ENCODE measurements at places on chromosomes 13 and 19. TPM values are rescaled to one million over a fixed set of nuclear protein-coding genes. Genes with fewer than 3 reads are reported as not detected.
A peak's percentile ranks its signal among the peaks of the same experiment; 100 is the strongest.

DNA sequence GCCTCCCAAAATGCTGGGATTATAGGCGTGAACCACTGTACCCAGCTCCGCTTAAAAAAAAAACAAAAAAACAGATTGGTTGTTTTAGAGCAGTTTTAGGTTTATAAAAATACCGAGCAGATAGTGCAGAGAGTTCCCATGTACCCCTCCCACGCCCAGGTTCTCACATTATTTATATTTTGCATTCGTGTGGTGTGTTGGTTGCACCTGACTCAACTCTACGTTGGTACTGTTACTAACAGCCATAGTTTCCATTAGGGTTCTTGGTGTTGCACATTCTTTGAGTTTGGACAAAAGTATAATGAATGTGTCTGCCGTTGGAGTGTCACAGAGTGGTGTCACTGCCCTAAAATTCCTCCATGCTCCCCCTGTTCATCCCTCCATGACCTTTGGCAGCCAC lies 29.1 kb downstream of the MYO9B start:
- no peak overlapping the region for H3K4me3 ChIP-seq
- H3K4me1 ChIP-seq, result no peaks in the 10 kb centered on the region
- no peaks in the 10 kb centered on the region for H3K27me3 ChIP-seq
- no peak overlapping the region for H3K27ac ChIP-seq
- H3K36me3 ChIP-seq, result peaks cover 6% of the 10 kb centered on the region

- no peak overlapping the region for H3K4me3 ChIP-seq
- no peaks in the 10 kb centered on the region for H3K4me1 ChIP-seq
- H3K27ac ChIP-seq, result no peak overlapping the region
- DNase-seq, result no peak
- no peaks in the 10 kb centered on the region for H3K36me3 ChIP-seq
These were observed 201.0 kb upstream of the RXFP2 start for GRCh38 chr13:31538067-31539042.

DNA sequence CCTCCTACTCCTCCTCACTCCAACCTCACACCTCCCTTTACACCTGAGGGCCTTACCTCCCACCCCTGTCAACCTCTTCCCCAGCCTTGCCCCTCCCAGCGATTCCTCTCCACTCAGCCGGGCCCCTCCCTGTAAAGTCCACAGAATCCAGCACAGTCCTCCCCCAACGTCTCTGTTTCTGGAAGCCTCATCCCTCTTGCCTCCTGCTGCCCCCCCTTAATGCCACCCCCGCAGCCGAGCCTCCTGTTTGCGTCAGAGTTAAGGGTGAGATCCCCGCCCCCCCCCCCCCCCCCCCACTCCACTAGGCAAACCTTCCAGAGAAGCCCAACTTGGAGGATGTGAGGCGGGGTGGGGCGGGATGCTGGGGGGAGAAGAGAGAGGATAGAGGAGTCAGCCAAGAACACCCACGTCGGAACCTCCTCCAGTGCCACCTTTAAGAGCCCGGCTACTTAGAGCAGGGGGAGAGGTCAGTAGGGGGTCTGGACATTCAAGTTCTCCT lies 2.1 kb downstream of the UNC13A start:
- H3K27me3 ChIP-seq, result no peaks in the 10 kb centered on the region
- peak overlapping the region; percentile 97 for H3K4me3 ChIP-seq
- H3K4me1 ChIP-seq, result peaks cover 15% of the 10 kb centered on the region
- DNase-seq, result no peak

DNA sequence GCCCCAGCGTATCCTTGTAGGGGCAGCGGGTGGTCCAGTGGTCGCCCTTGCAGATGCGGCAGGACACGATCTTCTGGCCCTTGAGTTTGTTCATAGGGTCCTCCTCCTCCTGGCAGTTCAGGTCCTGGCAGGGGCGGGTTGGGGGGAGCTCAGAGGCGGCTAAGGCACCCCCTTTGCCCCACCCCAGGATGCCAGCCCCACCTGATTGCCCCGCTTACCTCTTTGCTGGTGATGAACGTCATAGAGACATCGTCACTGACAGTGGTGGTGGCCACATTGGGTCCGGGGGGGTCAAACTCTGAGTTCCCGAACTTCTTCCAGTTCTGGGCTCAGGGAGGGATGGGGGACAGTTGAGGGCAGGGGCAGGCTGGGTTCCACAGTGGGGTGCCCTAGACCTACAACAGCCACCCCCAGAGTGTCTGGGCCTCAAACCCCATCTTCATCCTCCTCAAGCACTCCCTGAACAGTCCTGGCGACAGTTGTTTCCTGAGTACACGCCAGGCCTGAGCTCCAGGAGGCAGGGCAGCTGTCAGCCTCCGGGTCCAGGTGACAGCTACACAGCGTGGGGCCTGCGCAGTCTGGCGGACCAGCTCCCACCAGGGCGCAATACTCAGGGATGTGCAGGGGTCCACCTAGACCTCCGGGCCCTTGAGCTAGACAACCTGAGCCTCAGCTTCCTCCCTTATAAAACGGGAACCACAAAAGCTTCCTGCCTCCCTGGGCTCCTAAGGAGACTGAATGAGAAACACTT lies 2.7 kb downstream of the EIF3G start:
- H3K4me1 ChIP-seq, result peaks cover 3% of the 10 kb centered on the region
- no peaks in the 10 kb centered on the region for H3K27me3 ChIP-seq
- DNase-seq, result no peak
- no peak overlapping the region for H3K27ac ChIP-seq

DNA sequence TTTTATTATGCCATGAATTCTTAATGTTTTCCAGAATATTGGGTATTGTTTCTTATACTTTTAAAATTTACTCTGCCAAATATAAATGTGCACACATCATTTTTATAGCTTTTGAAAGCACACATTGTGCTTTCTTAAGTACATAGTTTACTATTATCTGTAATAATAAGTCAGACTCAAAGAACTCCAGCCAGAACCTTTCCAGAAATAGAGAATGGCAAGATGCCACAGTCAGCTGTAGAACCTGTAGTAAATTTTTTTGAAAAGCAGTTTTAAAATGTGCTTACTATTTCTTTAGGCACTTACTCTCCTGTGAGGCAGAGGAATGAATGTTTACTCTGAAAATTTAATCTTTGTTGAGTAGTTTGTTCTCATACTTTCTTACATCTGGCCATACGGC lies 1287.1 kb downstream of the PCDH9 start:
- H3K4me3 ChIP-seq, result no peak overlapping the region
- no peaks in the 10 kb centered on the region for H3K36me3 ChIP-seq
- no peaks in the 10 kb centered on the region for H3K4me1 ChIP-seq
- no peak overlapping the region for H3K27ac ChIP-seq
- no peak for DNase-seq

DNA sequence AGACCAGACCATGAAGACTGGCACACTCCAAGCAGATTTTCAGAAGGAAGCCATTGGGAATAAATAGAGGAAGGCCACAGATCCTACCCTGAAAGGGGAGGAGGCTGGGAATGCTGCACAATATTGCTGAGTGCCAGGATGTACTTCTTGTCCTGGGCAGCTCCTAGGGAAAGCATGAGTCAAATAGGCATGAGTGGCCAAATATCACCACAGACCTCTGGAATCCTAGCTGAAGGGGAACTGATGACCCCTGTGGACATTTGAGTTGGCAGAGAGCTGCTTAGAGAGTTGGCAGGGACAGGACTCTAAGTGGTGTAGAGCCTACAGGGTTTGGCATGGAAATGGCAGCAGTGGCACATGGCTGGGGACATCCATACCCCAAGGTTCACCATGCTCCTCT lies 234.3 kb upstream of the TRPC4 start:
- H3K27me3 ChIP-seq, result no peaks in the 10 kb centered on the region
- H3K36me3 ChIP-seq, result no peaks in the 10 kb centered on the region
- H3K4me1 ChIP-seq, result no peaks in the 10 kb centered on the region
- no peak for DNase-seq

- peaks cover 3% of the 10 kb centered on the region for H3K4me1 ChIP-seq
- H3K27me3 ChIP-seq, result no peaks in the 10 kb centered on the region
- no peak within 1 kb of the TSS for H3K27ac ChIP-seq
These were observed at the start of gene JSRP1 for GRCh38 chr19:2255982-2256685. Gene JSRP1, minus strand, starts transcription at chr19:2256417. Its CDS starts 1,103 bp downstream, at chr19:2255314.

GRCh38 chr13:42484386-42484785 lies 89.6 kb upstream of the TNFSF11 start:
- H3K27me3 ChIP-seq, result no peaks in the 10 kb centered on the region
- H3K4me1 ChIP-seq, result no peaks in the 10 kb centered on the region
- H3K27ac ChIP-seq, result no peak overlapping the region
- DNase-seq, result no peak

- no peaks in the 10 kb centered on the region for H3K27me3 ChIP-seq
- H3K4me3 ChIP-seq, result peak overlapping the region; percentile 98
- no peak for DNase-seq
These were observed 514 bp upstream of the ARGLU1 start for GRCh38 chr13:106568299-106569003.

GRCh38 chr13:33548069-33548468 lies 262.5 kb upstream of the STARD13 start:
- H3K4me1 ChIP-seq, result peaks cover 3% of the 10 kb centered on the region
- DNase-seq, result no peak

DNA sequence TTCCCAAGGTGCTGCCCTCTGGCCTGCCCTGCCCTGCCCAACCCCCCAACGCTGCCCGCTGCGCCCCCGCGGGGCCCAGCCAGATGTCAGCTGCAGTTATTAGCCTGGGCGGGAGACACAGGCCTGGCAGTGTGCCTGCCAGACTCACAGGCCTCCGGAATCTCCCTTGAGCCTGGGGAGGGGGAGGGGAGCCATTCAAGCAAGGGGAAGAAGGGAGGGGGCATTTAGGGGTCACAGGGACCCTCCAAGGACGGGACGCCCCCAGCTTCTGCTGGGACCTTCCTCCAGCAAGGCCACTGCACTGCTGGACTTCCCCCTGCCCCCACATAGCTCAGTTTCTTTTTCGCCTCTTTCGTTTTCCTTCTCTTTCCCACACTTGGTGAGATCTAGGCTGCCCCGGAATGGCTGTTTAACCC lies 2.6 kb upstream of the JUNB start:
- peaks cover 13% of the 10 kb centered on the region for H3K27me3 ChIP-seq
- H3K27ac ChIP-seq, result no peak overlapping the region
- no peaks in the 10 kb centered on the region for H3K36me3 ChIP-seq
- DNase-seq, result no peak

GRCh38 chr13:89763005-89763404 lies 1584.5 kb upstream of the MIR17HG start:
- no peaks in the 10 kb centered on the region for H3K36me3 ChIP-seq
- no peak overlapping the region for H3K27ac ChIP-seq
- no peak for DNase-seq
- no peaks in the 10 kb centered on the region for H3K27me3 ChIP-seq

DNA sequence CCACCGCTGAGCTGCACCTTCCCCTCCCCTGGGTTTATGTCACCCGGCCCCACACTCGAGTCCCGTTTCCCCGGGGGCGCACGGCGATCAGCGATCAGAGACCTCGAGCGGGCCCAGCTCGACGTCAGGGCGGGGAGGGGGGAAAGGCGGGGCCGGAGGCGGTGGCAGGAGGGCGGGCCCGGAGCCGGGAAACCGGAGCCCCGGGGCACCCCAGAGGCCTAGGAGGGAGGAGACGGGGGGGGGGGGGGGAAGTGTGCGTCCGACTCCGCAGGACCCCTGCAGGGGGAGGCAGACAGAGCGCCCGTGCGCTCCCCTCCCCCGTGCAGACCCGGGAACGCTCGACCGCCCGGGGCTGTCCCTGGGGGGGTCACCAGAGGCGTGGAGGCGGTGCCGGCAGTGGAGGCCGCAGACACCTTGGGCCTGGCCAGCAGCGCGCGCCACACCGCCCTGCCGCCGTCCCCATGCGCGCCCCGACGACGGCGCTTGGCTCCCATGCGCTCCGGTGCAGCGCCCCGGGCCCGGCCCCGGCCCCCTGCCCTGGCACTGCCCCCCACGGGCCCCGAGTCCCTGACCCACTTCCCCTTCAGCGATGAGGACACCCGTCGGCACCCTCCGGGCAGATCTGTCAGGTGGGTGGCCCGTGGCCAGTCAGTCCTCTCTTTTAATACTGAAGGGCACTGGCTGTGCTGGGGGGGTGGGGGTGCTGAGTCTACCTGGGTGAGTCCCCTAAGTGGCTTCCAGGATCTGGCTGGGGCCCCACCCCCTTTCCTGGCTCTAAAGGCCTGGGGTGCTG lies 11.8 kb downstream of the PDE4A start:
- H3K36me3 ChIP-seq, result no peaks in the 10 kb centered on the region
- DNase-seq, result no peak
- peaks cover 5% of the 10 kb centered on the region for H3K4me1 ChIP-seq
- H3K27me3 ChIP-seq, result peaks cover 33% of the 10 kb centered on the region
- H3K27ac ChIP-seq, result no peak overlapping the region
- H3K4me3 ChIP-seq, result peak overlapping the region; percentile 29

DNA sequence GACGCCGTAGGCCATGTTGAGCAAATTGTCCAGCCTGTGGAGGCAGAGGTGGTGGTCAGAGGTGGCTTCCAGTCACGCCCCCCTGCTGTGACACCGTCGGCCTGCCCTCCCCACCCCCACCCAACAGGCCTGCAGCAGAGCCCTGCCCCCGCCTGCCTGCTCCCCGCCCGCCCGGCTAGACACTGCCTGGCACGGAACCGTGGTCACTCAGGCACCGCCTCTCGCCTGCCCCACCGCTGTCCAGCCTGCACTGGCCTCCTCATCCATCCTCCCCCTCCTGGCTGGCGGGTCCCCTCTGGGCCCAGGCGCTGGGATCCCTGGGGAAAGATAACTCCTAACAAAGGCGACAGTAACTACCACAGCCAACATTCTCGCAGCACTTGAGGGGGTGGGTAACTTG lies 21.7 kb downstream of the PRKCSH start:
- H3K36me3 ChIP-seq, result no peaks in the 10 kb centered on the region
- DNase-seq, result no peak
- no peaks in the 10 kb centered on the region for H3K27me3 ChIP-seq
- no peaks in the 10 kb centered on the region for H3K4me1 ChIP-seq

DNA sequence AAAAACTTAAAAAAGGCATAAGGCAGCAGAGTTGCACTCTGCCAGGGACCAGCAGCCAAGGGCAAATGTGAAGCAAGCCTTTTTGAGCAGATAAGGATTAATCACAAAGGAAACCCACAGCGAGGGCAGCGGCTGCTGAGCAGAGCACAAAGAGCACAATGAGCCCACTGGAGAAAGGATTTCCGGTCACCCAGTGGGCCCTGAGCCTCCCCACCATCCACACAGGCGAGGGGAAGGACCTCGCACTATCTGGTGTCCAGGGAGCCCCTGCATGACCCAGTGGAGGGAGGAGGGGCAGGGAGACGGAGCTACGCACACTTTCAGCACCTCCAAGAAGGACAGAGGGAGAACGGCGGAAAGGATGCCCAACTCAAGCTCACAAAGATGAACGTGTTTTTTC lies 40.0 kb downstream of the COL4A1 start:
- peaks cover 11% of the 10 kb centered on the region for H3K4me1 ChIP-seq
- no peak overlapping the region for H3K27ac ChIP-seq
- H3K36me3 ChIP-seq, result no peaks in the 10 kb centered on the region
- peak; percentile 67 for DNase-seq

DNA sequence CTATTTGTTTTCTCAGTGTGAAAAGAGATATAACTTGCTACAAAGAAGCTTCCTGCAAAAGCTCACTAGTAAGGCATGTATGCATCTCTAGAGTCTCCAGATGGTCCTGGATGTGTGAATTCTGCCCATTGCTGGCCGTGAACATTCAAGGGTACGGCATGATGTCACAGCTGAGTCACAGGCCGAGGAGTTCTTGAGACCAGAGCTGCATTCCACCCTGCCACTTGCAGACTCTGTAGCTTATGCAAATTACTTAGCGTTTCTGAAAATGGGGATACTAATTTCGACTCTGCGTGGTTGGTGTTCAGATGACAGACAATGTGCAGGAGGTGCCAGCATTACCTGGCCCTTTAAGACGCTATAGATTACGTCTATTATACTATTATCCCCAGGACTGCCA lies 470.7 kb downstream of the ZNF536 start:
- no peak overlapping the region for H3K27ac ChIP-seq
- no peaks in the 10 kb centered on the region for H3K4me1 ChIP-seq

The ATCAY gene
- 31.6 TPM for total RNA-seq

The BEST2 gene
- total RNA-seq, result 4.6 TPM

The NLRP11 gene
- total RNA-seq, result not detected

The DNAAF3 gene
- total RNA-seq, result 5.7 TPM

The ZNF85 gene
- 23.1 TPM for total RNA-seq

The ICAM5 gene
- total RNA-seq, result 4.8 TPM

The ANO8 gene
- total RNA-seq, result 20.7 TPM

The CUL4A gene
- 99.3 TPM for total RNA-seq

The NOVA2 gene
- 22.7 TPM for total RNA-seq

The ERICH6B gene
- total RNA-seq, result not detected

The SYT5 gene
- total RNA-seq, result 0.35 TPM
